ENCODE measurements at places on chromosomes 2 and 18. TPM values are rescaled to one million over a fixed set of nuclear protein-coding genes. Genes with fewer than 3 reads are reported as not detected.
A peak's percentile ranks its signal among the peaks of the same experiment; 100 is the strongest.

DNA sequence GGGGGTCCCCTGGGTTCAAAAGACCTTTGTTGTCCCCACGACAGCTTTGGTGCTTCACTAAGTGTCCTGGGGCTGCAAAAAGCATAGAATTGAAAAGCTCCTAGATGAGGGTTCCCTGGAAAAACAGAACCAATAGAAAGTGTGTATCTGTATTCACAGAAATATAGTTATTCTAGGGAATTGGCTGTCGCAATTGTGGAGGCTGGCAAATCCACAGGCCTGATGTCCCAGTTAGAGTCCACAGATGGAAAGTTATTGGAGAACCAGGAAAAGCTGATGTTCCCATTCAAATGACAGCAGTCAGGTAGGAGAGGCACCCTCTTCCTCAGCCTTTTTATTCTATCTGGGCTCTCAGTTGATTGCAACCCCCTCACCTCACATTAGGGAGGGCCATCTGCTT, 65.5 kb downstream of the LONRF2 start:
- DNase-seq: no peak

PJVK gene
- total RNA-seq: 9.2 TPM

GRCh38 chr2:67281101-67281500, 116.0 kb upstream of the ETAA1 start:
- DNase-seq: no peak

DNA sequence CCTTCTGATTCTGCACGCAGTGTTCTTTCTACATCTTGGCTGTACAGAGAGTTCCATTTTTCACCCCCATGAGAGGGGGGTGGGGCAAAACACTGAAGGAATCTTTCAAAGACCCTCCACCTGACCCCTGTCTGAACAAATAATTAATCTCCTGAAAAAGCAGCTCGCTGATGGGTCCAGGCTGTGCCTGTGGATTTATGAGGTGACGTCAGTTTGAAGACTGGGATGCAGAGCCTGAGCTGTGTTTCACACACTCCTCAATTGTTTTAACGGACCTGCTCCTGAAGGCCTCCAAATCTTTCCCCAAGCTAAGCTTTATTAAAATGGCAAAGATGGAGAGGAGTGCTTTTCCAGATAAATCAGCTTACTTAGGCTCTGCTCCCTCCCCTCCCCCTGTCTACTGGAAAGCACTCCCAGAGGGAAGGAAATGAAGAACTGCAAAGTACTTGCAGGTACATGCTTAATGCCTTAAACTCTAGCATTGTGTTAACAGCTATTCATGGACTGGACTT, 390.2 kb upstream of the TNP1 start:
- DNase-seq: no peak

GRCh38 chr2:99850084-99850710, 292.2 kb downstream of the AFF3 start:
- DNase-seq: no peak

DNA sequence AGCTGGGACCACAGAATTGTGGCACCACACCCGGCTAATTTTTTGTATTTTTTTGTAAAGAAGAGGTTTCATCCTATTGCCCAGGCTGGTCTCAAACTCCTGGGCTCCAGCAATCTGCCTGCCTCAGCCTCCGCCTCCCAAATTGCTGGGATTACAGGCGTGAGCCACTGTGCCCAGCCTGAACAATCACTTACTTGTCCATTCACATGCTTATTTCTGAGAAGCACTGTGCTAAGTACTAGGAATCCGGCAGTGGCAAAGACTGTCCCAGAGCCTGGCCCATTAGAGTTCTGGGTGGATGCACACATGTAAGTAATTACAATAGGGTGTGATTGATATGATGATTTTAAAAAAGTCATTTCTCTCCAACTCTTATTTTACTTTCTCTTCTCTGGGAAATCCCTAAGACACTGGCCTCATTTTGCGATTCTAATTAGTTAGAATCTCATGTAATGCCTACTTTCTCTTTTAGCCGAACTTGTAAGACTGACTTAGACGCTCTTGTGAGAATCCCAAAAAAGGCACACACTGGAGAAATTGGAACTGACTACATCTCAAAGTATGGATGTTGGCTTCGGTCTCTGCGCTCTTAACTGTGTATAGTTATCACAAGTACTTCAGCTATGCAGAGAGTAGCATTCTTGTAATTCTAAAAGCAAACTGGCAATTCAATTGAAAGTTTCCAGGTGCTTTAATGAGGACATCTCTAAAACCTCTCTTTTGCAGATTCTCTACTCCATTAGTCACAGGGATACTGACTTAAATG, 567.7 kb downstream of the DCC start:
- no peak for DNase-seq

HK2 gene
- total RNA-seq: 20.0 TPM

DNA sequence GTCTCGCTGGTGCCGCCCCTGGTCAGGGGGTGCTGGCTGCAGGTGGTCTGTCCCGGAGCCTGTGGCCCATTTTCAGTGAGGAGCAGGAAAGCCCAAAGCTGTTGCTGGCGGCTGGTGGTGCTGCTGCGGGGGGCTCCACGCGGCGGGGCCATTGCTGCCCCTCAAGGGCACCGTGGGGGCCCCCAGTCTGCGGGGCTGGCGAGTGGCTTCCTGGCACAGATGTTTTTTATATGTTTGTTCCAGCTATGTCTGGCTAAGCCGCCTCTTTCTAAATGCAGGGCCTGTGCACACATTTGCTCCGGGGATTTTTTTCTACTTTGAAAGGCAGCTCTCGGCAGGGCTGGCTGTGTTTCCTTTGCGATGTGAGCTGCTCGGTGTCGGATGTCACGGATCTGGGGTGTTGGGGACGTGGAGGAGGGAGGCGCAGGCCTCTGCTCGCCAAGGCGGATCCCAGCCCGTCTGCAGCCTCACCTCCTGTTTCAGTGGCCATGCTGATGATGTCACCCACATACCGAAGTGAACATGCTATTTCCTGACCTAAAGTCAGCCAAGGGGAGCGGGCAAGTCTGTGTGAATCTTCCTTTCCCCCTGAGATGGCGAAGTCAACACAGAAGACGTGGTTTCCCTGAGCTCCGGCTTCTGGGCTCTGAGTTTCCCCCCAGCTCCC, 112.0 kb upstream of the CTDP1 start:
- DNase-seq: no peak

CCBE1 gene
- 1.1 TPM for total RNA-seq

ID2 gene
- total RNA-seq: 292 TPM

HOXD12 gene
- total RNA-seq: not detected

CNRIP1 gene
- total RNA-seq: not detected

- no peak for DNase-seq
These were observed 81.8 kb downstream of the CAMKMT start for GRCh38 chr2:44443517-44443916.

GRCh38 chr2:11683966-11684365, 14.0 kb upstream of the NTSR2 start:
- DNase-seq: no peak

ANO7 gene
- 3.0 TPM for total RNA-seq

GRCh38 chr2:220931491-220931890, 640.6 kb downstream of the EPHA4 start:
- DNase-seq: no peak

- peak; percentile 10 for DNase-seq
These were observed 118.9 kb upstream of the ARL5A start for GRCh38 chr2:151946899-151947812.

DNA sequence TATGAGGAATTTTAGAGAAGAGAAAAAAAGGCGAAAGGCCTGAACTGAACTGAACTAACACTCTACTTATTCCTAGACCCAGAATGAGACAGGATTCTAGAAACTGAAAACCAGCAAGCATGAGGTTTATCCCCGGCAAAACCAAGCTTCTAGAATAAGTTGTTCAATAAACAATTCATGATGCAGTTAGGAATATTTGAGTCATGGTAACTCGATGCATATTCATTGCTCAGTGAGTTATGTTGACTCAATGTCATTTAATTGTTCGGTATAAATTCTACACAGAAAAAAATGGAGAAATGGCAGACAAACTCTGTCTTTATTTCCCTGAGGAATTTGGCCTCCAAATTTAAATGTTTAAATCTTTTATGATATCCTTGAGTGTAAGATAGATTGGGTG, 321.5 kb downstream of the SATB2 start:
- DNase-seq: no peak

SERPINB5 gene
- not detected for total RNA-seq

NEU4 gene
- total RNA-seq: 1.3 TPM

EGR4 gene
- 0.12 TPM for total RNA-seq

- DNase-seq: no peak
These were observed 39.7 kb upstream of the MRPL19 start for GRCh38 chr2:75606761-75607399.

CIDEA gene
- total RNA-seq: not detected

DNAJC5G gene
- not detected for total RNA-seq

DNA sequence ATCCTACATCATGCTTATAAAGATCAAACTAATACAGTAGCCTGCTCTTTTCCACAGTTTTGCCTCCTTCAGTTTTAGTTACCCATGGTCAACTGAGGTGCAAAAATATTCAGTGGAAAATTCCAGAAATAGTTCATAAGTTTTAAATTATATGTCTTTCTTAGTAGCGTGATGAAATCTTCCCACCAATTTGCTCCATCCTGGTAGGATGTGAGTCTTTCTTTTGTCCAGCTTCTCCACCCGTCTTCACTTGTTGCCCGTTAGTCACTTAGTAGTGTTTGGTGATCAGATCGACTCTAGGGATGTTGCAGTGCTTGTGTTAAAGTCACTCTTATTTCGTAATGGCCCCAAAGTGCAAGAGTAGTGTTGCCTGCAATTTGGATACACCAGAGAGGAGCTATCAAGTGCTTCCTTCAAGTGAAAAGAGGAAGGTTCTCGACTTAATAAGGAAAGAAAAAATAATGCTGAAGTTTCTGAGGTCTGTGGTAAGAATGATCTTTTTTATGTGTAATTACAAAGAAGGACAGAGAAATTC, 57.0 kb downstream of the CEP192 start:
- DNase-seq: no peak

GPR17 gene
- total RNA-seq: not detected

DNA sequence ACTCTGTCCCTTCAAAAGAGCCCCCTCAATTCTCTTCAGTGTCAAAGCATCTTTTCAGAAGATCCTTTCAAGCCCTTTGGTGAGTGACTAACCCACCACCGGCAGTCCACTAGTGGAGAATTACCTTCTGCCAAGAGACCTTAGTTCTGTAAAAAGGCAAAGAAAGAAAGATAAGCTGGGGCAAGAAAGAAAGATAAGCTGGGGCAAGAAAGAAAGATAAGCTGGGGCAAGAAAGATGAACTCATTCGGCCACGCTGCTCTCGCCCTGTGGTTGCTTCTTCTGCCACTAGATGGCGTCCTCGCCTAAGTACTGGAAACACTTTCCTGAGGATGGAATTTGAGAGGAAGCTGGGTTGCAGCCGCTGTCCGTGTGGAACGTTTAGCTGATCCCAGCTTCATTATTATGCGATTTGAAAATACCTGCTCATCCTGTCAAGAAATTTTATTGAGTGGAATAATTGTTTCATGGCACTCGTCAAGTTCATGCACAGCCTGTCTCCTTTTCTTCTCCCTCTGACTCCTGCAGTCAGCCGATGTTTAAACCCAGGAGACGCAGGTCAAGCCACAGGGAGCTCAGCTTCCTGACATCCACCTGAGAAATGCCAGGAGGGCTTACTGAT, 17.3 kb upstream of the ANXA4 start:
- peak; percentile 81 for DNase-seq

DNA sequence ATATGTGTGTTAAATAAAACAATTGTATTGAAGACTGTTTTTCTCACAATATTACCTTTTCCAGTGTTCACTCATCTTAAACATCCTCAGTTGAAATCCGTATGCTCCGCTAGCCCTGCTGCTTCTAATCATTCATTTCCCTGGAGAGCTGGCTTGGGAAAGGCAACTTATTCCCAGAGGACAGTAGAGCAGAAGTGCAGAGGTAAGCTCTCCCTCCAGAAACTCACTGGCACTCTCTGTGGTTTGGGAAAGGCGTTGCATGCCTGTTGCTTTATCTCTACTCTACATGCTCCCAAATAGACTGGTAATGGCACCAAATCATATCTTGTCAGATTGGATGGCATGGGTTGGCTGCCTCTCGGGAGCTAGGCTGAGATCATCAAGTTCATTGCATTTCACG, 117.1 kb upstream of the BOD1L2 start:
- DNase-seq: no peak

- DNase-seq: no peak
These were observed 298.9 kb downstream of the XIRP2 start for GRCh38 chr2:167187049-167187727.

DNA sequence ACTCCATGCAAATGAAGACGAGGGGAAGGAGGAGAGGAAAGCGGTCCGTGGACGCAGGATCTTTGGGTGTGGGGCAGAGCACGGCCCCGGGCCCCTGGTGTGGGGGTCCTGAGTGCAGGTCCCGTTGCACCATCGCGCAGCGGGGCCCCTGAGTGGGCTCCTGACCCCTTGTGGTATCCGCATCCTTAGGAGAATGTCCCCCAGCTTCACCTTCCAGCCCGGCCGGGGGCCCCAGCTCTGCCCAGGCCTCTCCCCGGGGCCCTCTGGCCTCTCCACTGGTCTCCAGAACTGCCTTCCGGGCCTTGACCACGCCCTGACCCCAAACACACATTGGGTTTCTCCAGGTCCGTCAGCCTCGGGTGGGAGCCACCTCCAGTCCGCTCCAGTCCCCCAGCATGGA, 431.8 kb upstream of the SALL3 start:
- DNase-seq: no peak

- no peak for DNase-seq
These were observed 166.2 kb downstream of the RBM43 start for GRCh38 chr2:151095463-151095862.

DNA sequence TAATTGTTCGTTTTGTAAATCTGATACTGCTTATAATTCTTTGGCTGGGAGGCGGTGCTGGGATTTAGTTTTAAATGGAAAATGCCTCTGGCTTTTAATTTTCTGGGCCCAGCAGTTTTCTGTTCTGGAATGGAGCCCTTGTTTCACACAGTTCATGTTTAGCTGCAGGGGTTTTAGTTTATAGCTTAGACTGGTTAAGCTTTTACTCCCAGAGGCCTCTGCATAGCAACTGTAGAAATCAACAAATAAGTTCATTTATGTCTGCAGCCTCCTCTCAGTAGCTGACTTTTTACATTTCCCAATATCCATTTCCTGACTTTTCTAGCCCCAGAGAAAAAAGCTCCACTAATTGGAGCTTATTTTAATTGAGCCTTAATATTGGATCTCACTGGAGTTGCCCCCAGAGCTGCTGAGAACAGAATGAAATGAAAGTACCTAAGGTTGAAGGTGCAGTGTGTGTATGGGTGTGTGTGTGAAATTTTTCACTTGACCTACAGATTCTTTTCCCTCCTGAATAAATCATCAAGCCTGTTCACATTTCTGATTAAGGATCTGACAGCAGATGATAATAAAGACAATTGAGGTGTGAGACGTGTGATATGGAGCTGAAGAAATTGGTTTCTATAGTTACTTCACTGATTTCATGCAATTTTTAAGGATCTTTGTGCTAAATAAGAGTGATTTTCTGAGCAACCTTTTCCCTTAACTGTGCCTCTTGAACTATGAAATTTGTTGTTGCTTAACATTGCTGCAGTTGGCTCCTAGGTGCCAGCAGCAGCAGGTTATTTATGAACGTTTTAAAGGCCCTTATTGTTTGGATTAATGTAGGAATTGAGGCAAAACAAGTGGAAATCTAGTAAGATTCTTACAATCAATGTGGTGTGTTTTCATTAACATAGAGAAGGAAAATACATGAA, 109.6 kb downstream of the TAF4B start:
- no peak for DNase-seq

C2orf66 gene
- total RNA-seq: 0.38 TPM

Measured in progenitor cell of endocrine pancreas (in vitro differentiated cells).